CD4-positive, alpha-beta T cell treated with Interleukin-10 for 1 hour (primary cell): ENCODE measurements at places on chromosomes 3 and 15.

DNA sequence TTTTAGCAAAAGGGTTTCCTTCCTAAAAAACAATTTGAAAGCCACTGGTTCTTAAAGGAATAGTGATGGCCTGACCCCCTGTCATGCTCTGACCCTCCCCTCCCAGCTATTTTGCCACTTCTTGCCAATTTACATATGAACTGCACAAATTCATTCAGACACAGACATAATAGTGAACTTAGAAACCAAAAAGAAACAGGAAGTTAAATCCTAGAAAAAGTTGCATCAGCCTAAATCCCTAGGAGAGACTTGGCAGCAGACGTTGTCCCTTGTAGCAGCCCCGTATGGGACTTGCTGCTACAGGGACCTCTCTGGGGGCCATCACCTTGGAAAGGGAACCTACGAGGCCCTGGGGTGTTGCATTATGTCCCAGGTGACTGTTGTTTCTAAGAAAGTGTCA, 14.3 kb upstream of the PDE8A start:
- DNase-seq, result no peak

DNA sequence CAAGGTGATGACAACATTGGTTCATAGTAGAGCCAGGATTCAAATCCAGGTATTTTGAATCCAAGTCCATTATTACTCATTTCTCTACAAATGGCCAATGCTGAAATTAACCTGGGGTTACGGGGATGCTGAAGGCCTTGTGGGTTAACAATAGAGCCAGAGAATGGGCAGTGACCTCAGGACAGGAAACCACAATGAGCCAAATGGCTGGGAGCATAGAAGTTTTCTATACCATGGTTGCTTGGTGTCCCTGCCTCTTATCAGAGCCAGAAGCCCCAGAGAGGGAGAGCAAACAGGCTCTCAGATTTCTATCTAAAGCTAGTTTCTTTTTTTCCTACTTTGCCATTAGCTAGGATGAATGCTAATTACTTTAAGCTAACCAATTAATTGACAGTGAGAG, 82.3 kb downstream of the TNIK start:
- no peak for DNase-seq

DNA sequence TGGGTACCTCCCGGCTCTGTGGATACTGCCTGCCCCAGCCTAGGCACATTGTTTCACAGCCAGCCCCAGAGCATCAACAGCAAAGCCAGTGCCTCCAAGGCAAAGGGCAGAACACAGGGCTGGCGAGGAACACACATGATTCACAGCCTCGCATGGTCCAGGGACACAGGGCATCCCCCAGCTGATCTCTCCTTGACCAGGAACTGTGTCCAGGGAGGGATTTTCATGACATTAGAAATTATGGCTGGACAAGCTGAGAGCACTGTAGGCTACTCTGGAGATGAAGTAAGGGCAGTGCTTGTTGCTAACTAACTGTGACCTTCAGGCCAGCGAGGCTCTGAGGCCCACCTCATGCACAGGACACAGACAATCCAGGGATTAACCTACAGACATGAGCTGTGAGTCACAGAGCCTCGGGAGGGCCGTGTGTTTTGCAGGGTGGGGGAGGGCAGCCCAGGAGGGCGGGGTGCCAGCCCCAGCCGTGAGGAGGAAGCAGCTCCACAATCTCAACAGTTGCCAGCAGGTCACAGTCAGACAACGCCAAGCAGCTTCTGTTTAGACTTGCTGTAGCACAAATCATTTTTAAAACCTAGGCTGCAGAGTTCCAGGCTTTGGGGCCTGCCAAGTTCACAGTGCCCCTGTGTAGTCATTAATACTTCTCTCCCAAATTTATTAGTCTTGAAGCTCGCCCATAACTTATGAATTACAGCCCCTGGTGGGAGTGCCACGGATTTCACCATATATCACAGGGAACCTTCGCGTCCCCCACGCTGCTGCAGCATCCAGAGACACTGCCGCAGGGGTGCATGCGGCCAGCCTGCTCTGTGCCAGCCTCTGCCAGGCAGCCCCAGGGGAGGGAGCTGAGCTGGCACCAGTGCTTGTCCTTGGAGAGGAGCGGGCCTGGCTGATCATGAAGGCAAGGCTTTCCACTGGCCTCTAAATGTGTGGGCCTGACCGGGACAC, 114.7 kb downstream of the ETFA start:
- no peak for DNase-seq

GRCh38 chr3:32045091-32045915, 61.1 kb upstream of the GPD1L start:
- DNase-seq, result no peak

- DNase-seq, result no peak
Measured at GRCh38 chr15:75693501-75694240, 19.0 kb downstream of the CSPG4 start.

- no peak for DNase-seq
Measured at GRCh38 chr3:20822251-20822650, 636.2 kb upstream of the SGO1 start.

- no peak for DNase-seq
Measured at GRCh38 chr3:150926328-150926727, 21.1 kb upstream of the MINDY4B start.

DNA sequence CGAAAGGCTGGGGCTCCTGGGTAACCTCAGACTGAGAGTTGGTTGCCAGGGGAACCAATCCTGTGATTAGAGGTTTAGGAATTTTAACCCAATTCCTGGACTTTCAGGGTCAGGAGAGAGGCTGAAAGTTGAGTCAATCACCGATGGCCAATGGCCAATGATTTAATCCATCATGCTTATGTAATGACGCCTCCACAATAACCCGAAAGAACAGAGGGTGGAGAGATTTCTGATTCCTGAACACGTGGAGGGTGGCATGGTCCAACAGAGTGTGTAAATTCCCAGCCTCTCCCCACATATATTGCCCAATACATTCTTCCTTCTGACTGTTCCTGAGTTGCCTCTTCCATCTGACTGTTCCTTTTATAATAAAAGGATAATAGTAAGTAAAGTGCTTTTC, 137.2 kb upstream of the CBLB start:
- no peak for DNase-seq

DNA sequence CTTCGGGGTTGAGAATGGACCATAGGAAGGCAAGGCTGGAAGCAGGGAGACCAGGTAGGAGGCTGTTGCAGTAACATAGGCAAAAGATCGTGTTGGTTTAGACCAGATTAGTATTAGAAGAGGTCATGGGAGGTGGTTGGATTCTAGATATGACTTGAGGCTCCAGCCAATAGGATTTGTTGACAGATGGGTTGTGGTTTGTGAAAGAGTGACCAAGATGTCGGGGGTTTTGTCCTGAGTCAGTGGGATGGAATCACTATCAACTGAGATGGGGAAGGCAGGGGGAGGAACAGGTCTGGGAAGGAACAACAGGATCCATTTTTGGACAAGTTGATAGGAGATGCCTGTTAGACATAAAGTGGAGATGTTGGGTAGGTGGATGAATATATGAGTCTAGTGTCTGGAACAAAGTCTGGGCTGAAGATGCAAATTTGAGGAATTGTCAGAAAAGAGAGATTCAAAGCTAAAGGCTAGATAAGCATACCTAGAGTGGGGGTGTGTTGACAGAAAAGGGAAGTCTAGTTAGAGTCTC, 95.5 kb upstream of the NPHP3 start:
- no peak for DNase-seq

GRCh38 chr3:149085828-149086231, 503 bp downstream of the HLTF start:
- peak; percentile 27 for DNase-seq
